GM12864 (cell line): ENCODE measurements at places on chromosomes 3 and 15.
A peak's percentile ranks its signal among the peaks of the same experiment; 100 is the strongest.

- no peak for DNase-seq
These were observed 4.5 kb downstream of the INKA1 start for GRCh38 chr3:49807431-49808114.

GRCh38 chr15:53389271-53390037 is 370.0 kb downstream of the WDR72 start:
- DNase-seq: no peak

DNA sequence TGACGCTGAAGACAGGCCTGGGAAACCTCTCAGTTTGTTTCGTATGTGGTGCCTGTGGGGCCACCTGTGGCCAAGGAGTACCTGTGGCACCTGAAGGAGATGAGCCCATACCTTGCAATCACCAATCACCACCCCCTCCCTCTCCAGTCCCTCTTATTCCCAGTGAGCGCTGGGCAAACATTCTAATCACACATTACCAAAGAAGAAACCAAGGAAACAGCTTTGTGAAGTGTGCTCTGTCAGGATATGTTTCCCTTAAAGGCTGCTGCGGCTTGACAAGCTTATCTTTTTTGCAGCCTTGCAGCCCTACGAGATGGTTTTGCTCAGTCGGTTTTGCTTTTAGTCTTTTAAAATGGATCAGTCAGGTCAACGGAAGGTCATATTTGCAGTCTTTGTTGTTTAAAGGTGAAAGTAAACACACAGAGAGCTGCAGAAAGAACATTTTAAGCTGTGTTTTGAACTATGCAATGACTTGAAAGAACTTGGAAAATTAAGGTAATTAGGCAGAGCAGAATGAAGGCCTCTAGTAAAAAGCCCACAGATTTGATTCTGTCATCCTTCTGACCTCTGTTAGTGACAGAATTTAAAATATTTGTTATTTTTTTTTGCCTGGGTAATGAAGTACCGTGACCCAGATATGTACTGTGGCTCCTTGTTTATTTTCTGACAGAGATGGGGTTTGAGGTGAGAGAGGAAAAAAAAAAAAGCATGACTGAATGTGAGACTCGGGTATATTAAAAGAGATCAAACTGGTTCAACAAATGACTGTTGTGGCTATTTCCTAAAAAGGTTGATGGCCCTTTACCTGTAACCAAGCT is 461.4 kb downstream of the NSUN3 start:
- DNase-seq: no peak

DNA sequence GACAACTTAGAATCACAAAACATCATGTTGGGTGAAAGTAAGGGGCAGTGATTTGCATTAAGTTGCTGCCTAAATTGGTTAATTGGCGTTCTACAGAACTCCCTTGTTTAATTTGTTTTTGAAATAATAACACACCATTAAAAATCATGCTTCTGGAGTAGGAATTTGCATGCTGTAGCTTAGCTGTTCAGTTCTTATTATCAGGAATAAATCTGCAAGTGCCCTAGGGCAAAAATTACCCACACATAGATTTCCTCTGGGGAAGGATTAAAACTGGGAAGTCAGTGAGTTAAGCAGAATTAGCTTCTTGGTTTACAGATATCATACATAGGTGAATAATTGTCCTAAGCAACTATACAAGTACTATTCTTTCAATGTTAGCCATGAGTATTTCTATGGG is 381.6 kb upstream of the NAALADL2 start:
- no peak for DNase-seq

- no peak for DNase-seq
These were observed at the start of gene IGSF11 for GRCh38 chr3:119034256-119035013. Gene IGSF11 (minus strand): TSS chr3:119034846. CDS start chr3:119034582, 264 bp downstream.

- DNase-seq: no peak
These were observed 505.6 kb upstream of the THBS1 start for GRCh38 chr15:39075311-39075710.

DNA sequence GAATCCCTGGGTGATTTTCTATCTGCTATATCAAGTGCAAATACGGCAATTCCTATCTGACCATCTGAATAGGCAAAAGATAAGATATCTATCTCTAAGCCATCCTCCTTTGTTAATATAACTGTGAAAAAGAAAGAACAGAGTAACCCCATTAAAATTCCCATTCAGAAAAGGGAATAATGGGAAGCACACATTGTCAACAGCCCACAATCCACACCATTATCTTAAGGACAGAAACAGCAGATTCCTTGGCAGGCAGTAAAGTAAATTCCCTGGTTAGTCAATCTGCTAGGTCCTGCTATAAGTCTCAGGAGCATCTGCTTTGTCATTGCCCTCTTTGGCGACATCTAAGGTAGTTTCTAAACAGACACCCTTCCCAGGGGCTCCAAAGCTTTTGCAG is 21.9 kb upstream of the NRG4 start:
- DNase-seq: no peak

DNA sequence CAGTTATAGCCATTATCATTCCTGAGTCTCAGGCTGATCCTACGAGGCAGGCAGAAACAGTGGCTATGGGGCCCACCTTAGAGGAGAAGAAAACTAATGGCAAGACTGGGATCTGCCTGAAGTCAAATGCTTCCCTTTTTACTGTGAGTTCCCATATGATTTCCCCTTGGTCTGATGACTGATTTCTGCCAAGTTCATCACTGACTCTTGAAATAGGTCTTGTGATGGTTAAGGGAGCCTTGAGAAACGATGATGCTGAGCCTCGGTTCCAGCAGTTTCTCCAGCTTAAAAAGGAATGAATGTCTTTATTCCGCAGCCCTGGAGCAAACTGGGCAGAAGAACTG is 29.4 kb upstream of the LDHAL6B start:
- no peak for DNase-seq

GRCh38 chr15:45891766-45892165 is 256.9 kb downstream of the SQOR start:
- DNase-seq: no peak

DNA sequence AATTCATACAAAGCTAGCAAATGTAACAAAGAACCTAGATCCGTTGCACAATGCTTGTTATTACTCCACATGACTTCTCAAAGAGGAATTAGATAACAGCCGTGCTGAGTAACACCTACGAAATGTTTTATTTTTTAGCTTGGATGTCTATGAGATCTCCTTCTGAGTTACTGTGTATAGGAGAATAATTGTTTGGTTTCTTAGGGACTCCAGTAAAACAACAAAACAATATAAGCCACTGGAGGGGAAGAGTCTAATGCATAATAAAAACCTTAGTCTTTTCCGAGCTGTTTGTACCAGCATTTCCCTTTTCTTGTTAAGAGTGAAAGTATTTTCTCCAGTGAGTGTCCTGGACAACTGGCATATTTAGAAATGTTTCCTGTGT is 15.6 kb downstream of the SNAP23 start:
- DNase-seq: no peak

DNA sequence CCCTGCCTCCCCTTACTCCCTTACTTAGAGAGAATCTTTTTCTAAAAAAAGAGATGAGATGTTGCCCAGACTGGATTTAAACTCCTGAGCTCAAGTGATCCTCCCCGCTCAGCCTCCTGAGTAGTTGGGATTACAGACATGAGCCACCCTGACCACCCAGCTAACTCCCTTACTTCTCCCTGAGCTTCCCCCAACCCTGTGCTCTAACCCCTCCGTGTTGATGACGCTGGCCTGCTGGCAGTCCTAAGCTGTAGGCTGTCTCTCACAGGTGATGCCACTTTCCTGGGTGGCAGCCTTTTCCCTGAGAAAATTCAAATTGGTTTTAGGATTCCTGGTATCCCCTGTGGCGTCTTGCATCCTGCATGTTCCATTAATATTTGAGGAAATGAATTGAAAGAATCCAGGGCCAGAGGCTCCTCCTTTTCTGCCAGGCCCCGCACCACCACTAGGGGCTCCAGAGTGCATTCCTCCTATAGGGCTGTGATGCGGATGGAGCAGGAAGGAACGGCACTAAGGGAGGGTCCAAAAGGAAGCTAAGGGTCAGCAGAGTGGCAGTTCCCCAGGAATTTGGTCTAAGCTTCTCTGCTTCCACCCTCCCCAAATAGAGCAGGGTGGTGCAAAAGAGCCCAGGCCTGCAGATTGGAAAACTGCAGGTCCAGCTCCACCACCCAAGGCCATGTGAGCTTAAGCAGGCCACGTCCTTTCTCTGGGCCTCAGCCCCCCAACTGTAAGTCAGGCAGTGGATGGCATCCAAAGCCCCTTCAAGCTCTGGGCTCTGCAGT is 101.1 kb downstream of the DAPK2 start:
- no peak for DNase-seq

DNA sequence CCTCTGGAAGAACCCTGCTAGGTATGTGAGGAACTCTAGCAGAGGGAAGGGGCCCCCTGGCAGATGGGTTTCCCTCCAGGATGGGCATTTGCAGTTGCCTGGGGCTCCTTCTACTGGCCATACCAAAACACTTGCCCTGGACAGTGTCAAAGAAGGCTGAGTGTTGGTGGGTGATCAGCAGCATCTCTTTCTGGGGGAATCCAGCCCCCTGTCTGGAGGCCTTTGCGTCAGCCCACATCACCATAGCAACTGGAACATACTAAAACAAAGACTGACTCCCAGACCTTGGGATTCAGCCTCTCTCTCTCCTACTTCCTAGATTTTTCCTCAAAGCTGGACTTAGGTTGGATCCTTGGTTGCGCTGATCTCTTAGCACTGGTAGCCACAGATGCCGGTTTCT is 8.1 kb downstream of the CEMIP start:
- DNase-seq: no peak

GRCh38 chr3:95905182-95905581 is 909.2 kb upstream of the EPHA6 start:
- no peak for DNase-seq

- DNase-seq: no peak
These were observed 168.8 kb downstream of the DCLK3 start for GRCh38 chr3:36595511-36595910.

- no peak for DNase-seq
These were observed 357.5 kb downstream of the CADM2 start for GRCh38 chr3:85316252-85316651.

- DNase-seq: no peak
These were observed 811.4 kb downstream of the NAALADL2 start for GRCh38 chr3:175670557-175670956.

- no peak for DNase-seq
These were observed 738.8 kb upstream of the GOLIM4 start for GRCh38 chr3:168834558-168834957.

- no peak for DNase-seq
These were observed 70.5 kb downstream of the ZNF609 start for GRCh38 chr15:64530918-64531317.

GRCh38 chr3:161452179-161452578 is 44.4 kb upstream of the OTOL1 start:
- DNase-seq: no peak

DNA sequence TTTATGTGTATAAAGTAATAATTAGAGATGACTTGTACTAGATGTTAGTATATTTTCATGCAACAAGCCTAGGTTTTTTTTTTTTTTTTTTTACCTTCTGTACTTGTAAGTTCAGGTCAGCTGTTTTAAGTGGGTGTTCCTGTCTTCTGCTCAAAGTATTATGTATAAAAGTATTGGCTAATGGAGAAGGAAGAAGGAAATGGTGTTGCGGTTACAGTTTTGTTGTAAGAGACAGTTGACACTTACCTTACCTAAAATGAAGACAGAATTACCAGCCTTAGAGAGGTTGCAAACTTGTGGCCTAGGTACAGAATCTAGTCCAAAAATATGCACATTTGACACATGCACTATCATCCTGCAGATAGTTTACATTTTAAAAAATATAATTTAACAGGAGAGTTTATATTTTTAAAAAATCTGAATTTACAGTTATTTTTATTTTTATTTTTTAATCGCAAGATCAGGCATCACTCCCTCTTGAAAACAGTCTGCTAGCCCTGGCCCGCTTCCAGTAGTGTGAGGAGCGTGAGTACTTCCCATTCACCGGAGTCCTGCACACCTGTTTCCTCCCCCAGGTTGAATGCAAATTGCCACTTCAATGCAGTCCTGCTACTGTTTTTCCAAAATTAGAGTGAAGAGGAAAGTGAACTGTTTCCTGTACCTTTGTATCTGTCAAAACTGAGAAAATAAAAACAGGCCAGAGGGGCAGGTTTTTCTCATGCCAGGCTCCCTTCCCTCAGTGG is 224.3 kb upstream of the SOX2 start:
- DNase-seq: no peak

GRCh38 chr15:88684345-88684744 is 45.5 kb downstream of the ISG20 start:
- DNase-seq: no peak

DNA sequence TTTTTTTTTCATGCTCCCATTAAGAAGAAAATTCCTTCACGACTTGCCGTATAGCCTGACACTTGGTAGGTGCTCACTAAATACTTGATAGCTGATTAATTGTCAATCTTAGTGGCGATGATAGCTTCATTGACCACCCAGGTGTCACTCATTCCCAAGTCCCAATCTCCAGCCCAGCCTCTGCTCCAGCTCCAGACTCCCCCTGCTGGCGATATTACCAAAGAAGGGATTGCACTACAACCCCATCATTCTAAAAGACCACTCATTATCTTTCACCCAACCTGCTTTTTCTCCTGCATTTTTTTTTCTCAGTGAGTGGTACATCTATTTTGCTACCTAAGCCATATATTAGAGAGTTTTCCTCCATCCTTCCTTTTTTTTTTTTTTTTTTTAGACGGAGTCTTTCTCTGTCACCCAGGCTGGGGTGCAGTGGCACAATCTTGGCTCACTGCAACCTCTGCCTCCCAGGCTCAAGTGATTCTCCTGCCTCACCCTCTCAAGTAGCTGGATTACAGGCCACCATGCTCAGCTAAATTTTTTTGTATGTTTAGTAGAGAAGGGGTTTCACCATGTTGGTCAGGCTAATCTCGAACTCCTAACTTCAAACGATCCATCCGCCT is 19.5 kb upstream of the COMMD2 start:
- DNase-seq: no peak

DNA sequence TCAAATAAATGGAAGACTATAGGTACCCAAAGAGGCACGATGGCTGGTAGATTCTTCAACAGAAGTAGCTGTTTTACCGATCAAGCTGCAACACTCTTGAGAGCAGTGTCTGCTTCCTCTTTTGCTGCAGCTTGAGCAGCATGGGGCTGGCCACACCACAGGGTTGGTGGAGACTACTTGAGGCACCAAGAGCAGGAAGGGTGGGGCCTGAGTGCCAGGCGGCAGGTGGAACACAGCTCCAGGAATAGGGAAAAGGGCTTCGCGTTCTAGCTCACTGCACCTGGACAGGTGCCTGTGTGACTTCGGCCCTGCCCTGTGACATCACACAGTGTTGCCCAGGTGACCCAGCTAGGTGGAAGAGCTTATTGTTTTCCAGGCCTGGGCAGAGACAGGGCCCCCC is at the start of gene CCDC33:
TSS of gene CCDC33 (plus strand) at position 365 of the 400 bp plus-strand sequence. CDS start 394 bp downstream, outside the sequence.
- peak; percentile 67 for DNase-seq

- no peak for DNase-seq
These were observed 326.9 kb downstream of the UNC13C start for GRCh38 chr15:54305138-54305537.

DNA sequence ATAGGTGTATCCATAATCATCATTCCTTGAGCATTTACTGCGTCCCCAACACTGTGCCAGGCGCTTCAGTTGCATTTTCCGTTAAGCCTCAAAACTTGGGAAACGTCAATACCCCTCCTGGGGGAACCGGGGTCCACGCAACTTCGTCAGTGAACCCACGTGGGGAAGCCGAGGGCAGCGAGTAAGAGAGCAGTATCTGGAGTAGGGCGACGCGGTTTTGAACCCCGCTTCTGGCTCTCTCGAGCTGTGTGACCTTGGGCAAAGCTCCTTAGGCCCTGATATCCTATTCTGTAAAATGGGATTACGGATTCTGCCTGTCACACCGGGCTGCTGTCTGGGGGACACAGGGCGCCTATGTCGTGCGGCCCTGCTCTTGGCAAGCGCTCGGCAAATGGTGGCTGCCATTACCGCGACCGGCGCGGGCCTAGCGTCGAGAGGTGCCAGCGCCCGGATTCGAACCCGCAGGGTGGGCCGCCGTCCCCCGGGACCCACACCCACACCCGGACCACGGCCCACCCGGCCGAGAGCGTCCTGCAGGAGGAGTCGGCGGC is 590 bp downstream of the POLG start:
- DNase-seq: no peak
